ENCODE measurements at places on chromosomes 16 and 17.

DNA sequence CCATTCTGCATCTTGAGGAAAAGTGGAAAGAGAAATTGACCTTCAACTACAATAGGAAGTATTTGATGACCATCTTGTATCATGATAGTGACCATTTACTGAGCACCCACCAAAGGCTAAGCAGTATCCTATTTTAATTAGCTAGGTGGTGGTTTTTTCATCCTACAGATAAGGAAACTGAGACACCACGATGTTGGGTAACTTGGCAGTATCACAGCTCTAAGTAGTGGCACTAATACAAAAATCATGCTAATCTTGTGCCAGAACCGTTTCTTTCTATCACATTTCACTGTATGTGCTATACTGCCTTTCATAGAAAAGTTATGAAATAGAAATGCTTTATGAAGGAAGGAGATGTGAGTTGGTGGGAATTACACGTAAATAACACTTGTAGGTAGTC, 2.3 kb downstream of the EVI2B start:
- DNase-seq: no peak

GRCh38 chr17:64679710-64680216, 17.7 kb upstream of the SMURF2 start:
- peak; percentile 93 for DNase-seq

DNA sequence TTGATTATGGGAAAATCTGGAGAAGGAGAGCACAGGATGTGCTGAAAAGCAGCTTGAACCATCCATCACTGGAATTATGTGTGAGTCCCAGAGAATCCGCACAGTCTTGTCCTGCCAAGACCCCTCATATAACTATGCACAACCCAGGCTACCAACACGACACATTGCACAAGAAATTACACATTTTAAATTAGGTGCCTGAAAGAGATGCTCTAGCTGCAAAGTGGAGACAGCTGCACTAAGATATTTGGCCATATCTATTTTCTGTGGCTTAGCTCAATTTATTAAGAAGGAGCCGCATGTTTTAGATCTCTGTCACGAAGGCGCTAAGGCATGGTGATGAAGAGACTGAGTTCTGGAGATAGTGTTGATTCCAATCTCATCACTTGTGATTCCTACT, 1308.4 kb downstream of the CDH8 start:
- DNase-seq: no peak

- DNase-seq: peak; percentile 78
Measured at GRCh38 chr17:80793851-80794267, 197.8 kb upstream of the CHMP6 start.

DNA sequence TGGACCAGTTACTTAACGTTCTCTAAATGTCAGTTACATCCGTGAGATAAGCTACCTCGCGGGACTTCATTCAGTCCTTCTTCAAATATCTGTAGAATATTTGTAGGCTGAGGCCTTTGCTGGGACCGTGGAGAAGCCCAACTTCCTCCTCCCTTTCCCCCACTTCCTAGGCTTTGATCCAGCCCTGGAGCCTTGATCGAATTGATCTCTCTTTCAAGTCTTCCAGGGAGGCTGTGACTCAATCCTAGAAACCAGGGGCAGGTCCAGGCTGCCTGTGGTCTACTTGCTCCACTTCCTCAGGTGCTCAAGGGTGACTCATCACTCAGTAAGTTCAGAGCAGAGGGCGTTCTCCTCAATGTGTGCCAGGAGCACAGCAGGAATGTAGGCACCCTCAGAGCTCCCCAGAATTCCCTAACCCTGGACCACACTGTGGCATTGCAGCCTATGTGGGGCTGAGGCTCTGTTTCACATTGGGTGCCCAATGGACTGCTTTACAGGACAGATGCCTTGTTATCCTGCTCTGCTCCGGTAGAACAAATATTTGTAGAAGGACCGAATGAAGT, 11.2 kb upstream of the CEP20 start:
- DNase-seq: peak; percentile 80

GRCh38 chr17:79374807-79375206, 236.0 kb downstream of the RBFOX3 start:
- DNase-seq: no peak
